ENCODE measurements at places on chromosomes 16 and 17.
A peak's percentile ranks its signal among the peaks of the same experiment; 100 is the strongest.

DNA sequence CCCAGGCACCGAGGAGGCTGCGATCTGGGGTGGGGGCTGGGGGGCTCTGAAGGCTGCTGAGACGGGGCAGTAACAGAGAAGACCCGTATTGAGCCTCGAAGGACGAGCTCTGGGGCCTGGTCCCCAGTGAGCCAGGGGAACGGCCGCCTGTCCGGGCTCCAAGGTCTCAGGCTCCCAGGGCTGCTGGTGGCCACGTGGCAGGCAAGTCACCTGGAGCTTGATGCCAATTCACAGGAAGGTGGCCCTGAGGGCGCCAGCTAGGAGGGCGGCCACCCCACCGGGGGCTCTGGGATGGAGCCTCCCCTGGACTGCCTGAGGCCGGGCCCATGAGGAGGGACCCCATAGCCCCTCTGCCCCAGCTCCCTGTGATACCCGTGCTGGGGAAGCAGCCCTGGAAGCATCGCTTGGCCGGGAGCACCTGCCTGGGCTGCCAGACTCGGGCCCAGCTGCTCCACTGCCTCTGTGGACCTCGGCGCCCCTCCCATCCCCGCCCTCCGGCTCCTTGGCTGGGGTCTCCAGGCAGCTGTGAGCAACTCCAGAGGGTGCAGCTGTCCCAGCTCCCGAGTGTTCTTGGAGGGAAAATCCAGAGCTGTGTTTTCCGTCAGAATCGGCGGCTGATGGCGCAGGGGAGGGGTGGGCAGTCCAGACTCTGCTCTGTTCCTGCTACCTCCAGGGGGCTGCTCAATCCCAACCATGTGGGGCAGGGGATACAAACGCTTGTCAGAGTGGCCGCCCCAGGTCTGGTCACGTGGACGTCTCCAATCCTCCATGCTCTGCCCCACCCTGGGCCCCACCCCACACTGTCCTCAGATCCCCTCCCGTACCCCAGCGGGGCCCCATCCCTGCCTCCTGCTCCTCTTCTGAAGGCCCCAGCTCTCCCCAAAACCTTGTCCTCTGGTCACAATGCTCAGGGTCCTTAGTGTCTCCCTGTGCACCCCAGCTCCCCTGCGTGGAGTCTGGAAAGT lies 67.2 kb upstream of the GNG13 start:
- no peak for DNase-seq

- DNase-seq, result no peak
Measured at GRCh38 chr17:72206376-72206775, 85.6 kb downstream of the SOX9 start.

DNA sequence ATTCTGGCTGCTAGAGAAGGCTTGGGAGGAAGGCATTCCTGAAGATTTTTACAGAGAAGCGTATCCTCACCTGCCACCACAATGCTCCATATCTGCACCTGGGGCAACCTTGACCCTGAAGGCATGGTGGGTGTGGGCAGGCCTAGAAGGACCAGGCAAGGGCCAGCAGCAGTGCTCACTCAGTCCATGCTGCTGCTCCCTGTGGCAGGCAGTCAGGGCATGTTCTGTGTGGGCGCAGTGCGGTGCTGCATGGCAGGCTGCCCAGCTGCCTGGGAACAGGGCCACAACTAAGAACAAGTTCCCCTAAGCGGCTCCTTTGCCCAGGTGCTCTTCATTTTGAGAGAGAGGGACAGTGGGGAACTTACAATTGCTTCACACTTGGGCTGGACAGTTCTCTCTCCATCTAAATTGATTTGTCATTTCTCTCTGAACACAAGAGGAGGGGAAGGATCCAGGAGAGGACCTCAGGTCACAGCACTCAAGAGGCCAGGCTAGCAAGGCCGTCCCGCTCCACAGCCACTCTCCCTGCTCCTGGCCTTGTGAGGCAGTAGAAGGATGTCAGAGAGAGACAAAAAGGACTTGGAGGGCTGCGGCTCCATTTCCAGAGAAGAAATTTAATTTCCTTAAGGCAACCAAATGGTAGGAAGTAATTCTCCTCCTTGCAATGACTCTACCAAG lies 158.8 kb downstream of the AATF start:
- no peak for DNase-seq

GRCh38 chr17:78048346-78049292 lies 79.9 kb downstream of the TMC6 start:
- DNase-seq, result no peak

- DNase-seq, result no peak
Measured at GRCh38 chr17:13753154-13753553, 151.4 kb upstream of the HS3ST3A1 start.

GRCh38 chr16:86334079-86334635 lies 176.2 kb upstream of the FOXF1 start:
- no peak for DNase-seq

DNA sequence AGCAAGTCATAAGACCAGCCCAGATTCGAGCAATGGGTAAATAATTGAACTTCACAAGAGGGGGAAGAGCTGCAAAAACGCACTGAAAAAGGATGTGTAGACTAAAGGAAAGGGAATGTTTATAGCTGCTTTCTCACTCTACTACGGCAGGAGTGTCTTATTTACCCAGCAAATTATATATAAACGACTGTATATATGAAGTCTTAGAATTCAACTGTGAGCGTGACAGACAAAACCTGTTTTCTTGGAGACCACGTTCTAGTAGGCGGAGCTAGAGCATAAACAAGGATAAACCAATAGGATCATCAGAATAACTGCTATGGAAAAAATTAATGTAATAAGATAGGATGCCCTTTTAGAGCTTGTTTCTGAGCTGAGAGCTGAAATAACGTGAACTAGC lies 394.6 kb upstream of the MON1B start:
- no peak for DNase-seq

GRCh38 chr16:47858333-47858982 lies 297.3 kb downstream of the ABCC12 start:
- no peak for DNase-seq

GRCh38 chr17:72118335-72119076 lies 2.3 kb upstream of the SOX9 start:
- DNase-seq, result peak; percentile 5

DNA sequence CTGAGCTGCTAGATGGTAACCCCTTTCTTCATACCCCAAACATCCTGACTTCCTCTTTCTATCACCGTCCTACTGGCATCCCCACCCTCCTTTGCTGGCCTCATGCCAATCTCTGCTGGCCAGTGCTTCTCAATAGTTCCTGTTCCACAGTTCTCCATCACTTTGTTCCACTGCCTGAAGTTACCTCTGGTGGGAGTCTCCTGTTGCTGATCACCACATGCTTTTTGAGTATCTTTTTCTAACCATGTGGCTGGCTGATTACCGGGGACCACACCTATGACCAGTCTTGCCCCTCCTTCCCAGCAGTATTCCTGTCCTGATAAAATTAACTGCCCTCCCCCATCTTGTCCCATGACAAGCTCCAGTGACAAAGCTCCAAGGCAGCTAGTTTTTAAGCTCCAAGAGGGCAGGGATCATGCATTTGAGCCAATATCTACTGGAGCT lies 380.4 kb upstream of the CCL2 start:
- no peak for DNase-seq

DNA sequence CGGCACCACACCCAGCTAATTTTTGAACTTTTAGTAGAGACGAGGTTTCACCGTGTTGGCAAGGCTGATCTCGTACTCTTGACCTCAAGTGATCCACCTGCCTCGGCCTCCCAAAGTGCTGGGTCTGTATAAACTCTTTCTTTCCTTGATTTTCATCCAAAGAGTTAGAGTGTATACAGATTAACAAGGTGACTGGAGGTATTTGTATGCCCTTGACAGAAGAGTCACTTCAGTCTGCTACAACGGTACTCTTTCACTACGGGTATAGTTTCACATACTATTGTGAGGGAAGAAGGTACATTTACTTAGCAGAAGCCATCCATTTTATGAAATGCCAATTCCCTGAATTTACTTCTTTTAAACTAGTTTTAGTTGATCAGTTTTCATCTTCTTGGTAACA lies 32.5 kb downstream of the PPM1E start:
- no peak for DNase-seq

DNA sequence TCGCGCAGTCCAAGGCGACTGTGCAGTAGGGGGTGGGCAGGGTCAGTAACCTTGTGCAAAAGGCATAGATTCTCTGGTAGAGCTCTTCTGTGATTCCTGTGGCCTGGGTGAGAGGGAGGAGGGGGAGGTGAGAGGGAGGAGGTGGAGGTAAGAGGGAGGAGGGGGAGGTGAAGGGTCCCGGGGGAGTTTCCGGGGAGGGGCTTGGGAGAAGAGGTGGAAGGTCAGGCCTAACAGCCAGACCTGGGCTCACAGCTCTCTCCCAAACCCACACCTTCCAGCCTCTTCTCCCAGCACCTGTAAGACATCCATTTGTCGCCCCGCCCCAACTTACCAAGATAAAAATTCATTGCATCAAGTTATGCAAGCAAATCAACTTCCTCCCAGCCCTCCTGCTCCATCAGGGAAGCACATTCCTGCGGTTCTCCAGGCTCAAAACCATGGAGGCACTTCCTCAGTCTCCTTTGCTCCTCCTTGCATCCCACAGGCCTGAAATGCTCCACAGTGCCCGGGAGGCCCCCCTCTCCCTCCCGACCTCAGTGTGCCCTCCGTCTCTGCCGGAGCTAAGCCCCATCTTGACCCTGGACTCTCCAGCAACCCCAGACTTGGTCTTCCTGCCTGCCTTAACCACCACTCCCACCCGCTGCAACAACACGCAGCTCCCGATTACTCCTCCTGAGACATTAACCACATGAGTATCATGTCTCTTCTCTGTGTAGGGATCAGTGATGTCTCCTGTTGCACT lies 30.5 kb downstream of the PIK3R6 start:
- no peak for DNase-seq

- no peak for DNase-seq
Measured at GRCh38 chr16:86289304-86289703, 221.0 kb upstream of the FOXF1 start.

DNA sequence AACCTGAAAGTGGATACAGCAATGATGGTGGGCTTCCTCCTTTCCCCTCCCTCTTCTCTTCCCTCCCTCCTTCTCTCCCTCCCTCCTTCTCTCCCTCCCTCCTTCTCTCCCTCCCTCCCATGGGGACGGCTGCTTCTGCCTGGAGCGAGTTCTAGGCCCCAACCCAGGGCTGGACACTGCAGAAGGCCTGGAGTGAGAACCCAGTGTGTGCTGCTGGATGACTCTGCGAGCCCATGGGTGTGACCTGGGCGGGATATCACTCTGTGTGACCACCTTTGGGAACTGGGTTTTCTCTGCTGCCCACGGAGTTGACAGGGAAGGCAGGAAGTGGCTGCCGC lies 242.6 kb upstream of the GSE1 start:
- DNase-seq, result no peak

DNA sequence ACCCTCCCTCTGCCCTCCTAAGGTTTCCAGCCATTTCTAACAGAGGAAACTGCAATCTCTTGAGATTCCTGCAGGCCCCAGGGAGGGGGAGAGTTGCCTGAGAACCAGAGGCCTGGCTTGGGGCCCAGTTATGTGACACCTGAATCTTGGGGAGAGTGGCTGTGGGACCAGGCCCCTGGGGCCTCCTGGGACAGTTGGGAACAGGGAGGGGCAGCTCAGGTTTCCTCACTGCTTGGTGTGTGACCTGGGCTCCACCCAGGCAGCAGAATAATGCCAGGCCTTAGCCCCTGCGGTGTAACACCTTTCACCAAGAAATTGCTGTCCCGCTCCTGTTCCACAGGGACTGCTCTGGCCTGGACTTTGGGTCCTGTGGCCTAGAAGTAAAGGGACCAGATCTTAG lies 44.3 kb upstream of the CRHR1 start:
- no peak for DNase-seq

DNA sequence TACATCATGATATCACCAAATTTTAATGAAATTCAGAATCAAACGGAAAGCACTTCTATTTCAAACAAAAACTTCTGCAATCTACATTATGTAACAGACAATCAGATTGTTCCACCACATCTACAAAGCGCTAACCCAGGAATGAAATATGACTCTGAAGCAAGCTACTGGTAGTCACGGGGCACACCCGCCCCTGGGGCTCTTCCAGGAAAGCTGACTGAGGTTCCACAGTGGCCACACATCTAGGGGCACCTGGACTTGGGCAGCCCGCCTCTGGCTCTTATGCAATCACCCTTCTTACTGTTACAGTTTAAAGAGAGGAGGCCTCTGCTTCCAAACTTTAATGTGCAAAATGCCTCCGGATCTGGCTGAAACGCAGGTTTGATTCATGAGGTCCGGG lies 27.5 kb downstream of the ZCCHC14 start:
- no peak for DNase-seq

DNA sequence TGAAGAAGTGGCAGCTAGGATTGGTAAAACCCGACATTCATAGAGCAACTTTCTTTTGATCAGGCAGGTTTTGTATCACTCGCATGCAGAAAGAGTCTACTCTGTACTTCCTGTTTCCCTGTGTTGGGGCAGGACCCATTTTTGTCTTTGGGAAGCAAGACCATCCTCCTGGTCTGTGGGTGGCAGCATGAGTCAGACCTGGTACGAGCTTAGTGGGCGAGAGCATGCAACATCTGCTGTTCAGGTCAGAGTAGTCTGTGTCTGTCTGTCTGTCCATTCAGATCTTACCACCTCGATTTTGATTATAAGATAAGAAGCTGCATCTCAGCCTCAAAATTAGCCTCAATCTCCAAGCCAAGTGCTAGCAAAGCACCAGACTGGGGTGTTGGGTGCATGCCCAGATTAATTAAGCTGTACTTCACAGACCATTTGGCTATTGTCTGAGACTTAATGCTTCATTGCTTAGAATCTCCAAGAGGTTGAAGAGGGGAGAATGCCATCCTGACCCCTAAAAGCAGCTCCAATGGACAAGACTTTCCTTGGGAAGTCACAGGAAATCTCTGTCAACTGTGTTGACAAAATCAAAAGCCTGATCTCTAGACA lies 110.9 kb downstream of the XYLT1 start:
- peak; percentile 41 for DNase-seq

GRCh38 chr17:41971721-41972523 lies 5.3 kb downstream of the CNP start:
- DNase-seq, result no peak

GRCh38 chr16:83849421-83849820 lies 41.6 kb downstream of the HSBP1 start:
- DNase-seq, result no peak

DNA sequence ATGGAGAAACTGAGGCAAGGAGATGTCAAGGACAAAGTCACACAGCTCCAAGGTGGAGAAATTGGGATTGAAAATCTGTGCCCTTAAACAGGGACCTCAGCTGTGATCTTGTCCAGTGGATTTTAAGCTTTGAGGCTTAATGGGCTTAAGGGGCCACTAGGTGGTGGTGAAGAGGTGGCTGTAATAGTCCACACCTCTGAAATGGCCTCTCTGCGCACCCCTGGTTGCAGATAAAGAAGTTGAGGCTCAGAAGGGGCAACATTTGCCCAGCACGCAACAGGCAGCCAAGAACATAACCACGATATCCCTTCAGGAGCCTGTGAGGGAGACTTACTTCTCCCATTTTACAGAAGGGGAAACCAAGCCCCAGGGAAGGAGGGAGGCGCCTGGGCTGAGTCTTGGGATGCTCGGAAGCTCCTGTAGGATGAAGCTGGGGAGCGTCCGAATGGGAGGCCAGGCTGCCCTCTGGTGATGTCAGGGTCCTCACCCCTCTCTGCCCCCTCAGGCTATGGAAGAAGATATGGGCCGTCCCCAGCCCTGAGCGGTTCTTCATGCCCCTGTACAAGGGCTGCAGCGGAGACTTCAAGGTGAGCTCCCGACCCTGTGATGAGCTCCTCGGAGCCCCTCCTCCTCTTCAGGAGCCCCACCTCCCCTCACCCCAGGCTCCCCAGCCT lies 43.7 kb downstream of the IL21R start:
- DNase-seq, result no peak

GRCh38 chr17:3802461-3803307 lies 1.7 kb upstream of the ITGAE start:
- no peak for DNase-seq

- peak; percentile 61 for DNase-seq
Measured at GRCh38 chr17:43673516-43674323, 12.0 kb upstream of the MEOX1 start.

GRCh38 chr16:568401-569258 lies 1.1 kb upstream of the PIGQ start:
- no peak for DNase-seq

All from central memory CD4-positive, alpha-beta T cell (primary cell).